Stimulated activated CD4-positive, alpha-beta T cell treated with anti-CD3 and anti-CD28 coated beads, Interleukin-4, amount 100 ng/mL, for 1 hour (primary cell): ENCODE measurements at places on chromosomes 1 and 21.
A peak's percentile ranks its signal among the peaks of the same experiment; 100 is the strongest.

DNA sequence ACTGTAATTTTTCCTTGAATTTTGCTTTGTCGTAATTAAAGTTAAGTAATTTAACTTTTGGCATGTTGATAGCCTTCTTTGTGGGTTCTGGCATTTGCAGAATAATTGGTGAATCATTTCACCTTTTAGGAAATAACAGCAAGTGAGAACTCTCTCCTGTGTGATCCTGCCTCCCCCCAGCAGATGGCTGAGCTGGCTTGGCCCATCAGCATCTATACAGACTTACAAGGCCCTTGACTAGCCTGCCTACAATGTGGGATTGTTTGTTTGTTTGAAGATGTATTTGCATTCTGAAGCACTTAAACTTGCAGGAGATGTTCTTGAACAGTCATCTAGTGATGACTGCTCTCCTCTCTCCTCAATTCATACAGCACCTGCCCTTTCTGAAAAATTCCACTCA is 55.9 kb downstream of the MACO1 start:
- no peak for DNase-seq

DNA sequence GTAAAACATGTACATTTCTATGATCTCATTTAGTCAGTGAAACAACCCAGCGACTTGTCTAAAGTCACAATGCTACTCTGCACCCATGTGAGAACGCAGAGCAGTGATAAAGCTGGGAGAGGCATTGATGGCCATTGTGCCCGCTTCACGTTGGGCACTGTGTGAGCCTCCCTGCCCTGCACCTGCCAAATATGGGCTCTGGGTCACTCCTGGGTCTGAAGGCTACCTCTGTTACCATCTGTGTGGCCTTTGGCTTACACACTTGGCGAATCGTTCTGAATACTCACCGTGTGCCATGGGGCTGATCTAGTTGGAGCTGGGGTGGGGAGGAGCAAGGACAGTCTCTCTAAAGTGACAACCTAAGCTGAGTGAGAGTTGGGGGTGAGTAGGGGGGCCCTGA is 29.9 kb downstream of the PCSK9 start:
- DNase-seq: no peak

DNA sequence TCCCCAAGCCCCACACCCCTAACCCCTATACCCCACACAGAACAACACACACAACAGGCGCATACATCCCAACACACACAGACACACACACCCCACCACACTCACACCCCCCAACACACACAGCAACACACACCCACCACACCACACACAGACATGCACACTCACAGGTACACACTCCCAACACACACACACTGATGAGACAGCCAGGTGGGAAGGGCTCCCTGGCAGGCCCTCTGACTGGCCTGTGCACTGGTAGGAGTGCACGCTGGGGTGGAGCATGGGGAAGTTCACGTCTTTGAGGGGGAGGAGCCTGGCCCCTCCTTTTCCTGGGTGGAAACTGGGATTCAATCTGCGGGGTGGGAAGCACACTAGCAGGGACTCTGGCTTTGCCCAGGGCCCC is 116.7 kb downstream of the RHOU start:
- DNase-seq: no peak

DNA sequence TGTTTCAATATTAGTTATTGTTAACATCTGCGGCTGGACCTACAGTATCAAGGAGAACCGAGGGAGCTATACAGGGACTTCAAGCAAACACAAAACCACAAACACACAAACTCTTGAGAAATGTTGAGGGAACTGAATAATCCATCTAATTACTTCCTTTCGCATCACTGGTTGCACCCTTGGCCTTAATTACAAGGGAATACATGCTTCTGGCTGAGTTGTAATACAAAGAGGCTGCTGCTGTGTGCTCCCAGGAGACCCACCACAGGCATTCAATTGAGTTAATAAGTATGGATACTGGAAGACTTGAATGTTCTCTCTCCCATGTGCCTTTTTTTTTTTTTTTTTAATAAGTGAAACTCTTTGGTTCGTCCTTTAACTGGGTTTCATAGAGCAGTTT is 16.8 kb upstream of the SMYD2 start:
- no peak for DNase-seq

GRCh38 chr1:212453156-212453857 is 20.6 kb downstream of the NENF start:
- no peak for DNase-seq

DNA sequence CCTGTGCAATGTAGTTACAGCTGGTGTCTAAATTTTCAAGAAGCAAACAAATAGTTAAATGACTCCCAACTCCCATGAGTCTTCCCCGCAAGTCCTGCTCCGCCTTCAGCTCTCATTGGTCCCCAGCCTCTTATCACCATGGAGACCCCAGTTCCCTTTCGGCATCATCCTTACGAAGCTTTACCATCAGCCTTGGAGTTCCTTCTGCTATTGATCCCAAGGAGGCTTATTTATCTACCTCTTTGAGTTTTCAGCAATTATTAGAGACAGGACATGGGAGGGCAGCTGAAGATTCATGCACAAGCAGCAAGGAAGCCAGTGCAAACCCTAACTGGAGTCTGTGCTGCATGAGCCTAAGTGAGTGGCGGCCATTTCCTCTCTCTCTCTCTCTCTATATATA is 12.3 kb downstream of the KCNA2 start:
- DNase-seq: no peak

DNA sequence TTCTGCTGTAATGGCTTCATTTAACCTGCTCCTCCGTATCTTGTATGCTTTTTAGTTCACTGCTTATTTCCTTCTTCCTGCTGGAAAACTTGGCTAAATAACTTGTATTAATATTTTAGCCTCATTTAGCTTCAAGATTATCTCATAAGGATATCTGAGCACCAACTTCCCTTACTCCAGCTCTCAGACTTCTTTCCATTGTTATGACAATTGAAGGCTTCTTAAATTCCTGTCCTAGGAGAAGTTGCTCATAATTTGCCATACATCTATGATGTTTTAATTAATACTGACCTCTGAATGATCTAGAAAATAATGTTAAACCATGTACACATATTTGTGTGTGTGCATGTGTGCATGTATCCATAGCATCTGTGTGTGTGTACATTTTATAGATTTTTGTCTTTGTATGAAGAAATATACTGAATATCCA is 1524.4 kb upstream of the TPTE start:
- DNase-seq: no peak

DNA sequence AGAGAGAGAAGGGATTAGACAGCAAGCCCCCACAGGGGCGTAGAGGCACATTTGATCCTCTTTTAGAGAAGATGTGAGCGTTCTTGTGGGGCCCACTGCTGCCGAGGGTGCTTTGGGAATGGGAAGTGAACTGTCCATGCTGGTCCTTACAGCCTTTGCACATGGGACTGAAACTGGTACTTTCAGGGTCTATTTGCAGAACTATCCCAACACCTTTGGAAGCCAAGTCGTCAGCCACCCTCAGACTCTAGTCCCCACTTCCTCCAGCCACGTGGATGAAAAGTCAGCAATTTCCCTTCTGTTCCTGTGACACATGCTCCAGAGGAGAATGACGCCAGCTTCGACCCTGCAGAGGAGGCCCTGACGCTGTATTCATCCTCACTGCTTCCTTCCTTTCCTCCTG is 2.6 kb upstream of the RAB7B start:
- DNase-seq: no peak

DNA sequence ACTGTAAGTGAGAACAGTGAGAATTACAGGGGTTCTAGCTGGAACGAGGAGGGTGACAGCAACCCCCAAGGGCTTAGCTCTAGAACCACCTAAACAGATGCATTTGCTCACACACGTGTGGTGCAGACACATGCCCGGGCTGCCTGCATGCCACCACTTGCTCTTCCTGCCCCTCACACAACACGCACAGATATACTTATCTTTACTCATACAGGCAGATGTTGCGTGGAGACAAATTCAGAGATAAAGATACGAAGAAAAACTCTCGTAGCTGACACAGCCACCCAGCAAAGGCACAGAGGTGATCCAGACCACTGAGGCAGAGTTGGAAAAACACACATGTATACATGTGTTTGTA is 13.5 kb downstream of the VANGL1 start:
- DNase-seq: no peak

- DNase-seq: no peak
Measured at GRCh38 chr21:38506661-38507281, 8.5 kb upstream of the ERG start.

DNA sequence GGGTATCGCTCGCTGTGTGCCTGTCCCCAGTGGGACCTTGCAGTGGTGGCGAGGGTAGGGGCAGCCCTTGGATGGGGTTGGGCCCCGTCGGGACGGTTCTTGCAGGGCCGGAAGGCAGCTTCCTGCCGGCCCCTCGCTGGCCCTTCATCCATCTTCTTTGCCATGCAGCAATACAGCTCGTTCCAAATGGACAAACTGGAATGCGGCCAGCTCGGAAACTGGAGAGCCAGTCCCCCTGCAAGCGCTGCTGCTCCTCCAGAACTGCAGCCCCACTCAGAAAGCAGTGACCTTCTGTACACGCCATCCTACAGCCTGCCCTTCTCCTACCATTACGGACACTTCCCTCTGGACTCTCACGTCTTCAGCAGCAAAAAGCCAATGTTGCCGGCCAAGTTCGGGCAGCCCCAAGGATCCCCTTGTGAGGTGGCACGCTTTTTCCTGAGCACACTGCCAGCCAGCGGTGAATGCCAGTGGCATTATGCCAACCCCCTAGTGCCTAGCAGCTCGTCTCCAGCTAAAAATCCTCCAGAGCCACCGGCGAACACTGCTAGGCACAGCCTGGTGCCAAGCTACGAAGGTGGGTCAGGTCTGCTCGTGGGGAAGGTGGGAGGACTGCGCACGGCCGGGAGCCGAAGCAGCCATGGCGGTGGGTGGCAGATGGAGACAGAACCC is 45.8 kb downstream of the SIM2 start:
- no peak for DNase-seq

DNA sequence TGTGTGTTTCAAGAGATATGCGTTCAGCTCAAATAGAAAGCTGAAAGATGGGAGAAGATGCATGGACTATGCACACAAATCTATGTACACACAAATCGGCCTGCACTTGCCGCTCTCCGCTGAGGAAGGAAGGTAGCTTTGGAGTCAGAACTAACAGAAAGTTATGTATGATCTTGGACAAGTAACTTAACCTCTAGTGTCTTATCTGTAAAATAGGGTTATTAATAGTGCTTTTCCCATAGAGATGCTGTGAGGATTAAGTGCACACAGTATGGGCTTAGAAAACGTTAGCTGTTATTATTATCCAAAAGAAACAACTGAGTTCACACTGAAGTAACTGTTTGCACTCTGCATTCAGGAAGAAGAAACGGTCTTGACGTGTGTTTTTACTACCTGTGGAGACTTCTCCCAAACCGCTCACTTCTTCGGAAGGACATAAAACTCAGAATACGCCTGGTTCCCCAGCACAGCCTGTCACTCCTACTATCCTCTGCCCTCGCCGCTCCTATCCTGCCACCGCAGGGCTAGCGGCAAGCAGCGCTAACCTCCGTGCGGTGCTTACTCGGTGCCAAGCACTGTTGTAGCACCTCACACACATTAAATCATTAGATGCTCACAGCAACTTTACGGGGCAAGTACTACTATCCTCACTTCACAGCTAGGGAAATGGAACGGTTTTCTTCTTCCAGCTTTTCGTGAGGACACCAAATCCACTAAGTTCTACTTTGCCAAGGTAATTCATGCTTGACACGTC is 1.3 kb downstream of the TGFBR3 start:
- DNase-seq: peak; percentile 40

DNA sequence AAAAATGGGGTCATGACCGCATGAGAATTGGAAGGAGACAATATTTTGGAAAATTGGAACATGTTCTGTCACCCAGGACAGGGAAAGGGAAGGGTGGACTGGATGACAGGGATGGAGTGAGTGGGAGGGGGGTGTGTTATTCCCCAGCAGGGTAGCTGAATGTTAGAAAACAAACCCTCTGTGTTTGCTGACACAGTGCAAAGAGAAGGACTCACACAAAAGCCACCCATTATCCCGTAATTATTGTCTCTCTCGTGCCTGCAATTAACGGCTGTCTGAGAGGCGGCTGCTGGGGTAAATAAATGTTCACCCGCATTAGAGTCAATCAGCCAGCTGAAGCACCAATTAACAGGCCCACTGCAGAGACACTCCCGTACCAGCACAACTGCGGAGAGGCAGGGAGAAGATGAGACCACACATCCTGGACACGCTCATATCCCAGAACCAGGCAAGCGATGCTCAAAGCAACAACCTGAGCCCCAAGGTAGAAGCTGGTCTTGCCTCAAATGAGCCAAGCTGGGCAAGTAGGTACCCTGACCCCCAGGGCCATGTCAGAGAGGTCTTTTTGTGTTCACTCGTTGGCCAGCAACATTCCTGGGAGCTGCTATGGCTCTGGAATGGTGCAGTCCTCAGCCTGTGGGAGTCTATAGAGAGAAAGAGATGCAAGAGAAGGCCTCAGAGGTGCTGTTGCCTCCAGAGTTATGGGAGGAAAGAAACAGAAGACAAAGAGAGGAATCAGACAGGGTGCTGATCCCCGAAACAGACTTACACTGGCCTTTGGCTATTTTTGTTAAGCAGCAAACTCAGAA is 19.4 kb downstream of the PLEKHA6 start:
- DNase-seq: no peak

DNA sequence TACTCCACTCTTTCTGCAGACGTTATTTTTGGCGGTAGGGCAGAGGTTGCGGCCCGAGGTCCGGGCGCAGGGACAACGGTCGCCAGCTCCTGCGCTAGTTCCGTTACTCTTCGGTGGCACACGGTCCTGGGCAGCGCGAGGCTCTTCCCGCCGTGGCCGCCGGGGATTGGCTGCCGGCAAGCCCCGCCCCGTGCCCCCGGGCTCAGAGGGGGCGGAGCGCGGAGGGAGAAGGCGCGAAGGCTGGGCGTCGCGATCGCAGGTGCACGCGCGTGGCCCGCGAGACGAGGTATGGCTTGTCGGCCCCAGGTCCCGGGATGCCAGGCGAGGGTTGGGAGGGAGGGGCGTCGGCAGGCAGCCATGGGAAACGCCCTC is 518 bp upstream of the SHE start:
- DNase-seq: peak; percentile 4

DNA sequence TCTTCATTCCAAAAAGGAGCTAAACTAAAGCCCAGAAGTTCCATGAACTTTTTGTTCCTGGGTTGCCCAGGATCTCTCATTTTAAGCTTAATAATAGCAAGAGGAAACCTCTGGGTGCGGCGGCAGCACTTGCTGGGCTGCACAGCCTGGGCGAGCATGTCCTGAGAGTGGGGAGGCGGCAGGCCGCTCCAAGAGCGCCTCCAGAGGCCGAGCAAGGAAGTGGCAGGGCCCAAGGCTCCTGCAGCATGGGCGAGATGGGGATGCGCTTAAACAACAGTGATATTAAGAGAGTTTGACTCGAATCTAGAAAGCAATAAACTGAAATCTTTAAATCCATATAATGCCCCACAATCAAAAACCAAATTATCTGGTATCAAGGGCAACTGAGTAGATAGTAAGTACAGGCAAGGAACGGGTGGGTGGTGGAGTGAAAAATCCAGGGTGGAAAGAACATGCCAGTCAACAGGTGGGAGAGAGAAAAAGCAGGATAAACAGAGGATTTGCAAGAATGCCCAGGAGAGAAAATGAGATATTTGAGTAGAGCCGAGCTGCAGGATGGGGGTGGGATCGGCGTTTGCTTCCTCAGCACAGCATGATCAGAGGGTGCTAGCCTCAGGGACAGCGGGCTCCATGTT is 14.1 kb upstream of the TNR start:
- DNase-seq: peak; percentile 9
